ENCODE measurements at places on chromosomes 7 and 10. TPM values are rescaled to one million over a fixed set of nuclear protein-coding genes. Genes with fewer than 3 reads are reported as not detected.

GRCh38 chr10:3025026-3025683 is 42.2 kb upstream of the PFKP start:
- no peak for ATAC-seq

DNA sequence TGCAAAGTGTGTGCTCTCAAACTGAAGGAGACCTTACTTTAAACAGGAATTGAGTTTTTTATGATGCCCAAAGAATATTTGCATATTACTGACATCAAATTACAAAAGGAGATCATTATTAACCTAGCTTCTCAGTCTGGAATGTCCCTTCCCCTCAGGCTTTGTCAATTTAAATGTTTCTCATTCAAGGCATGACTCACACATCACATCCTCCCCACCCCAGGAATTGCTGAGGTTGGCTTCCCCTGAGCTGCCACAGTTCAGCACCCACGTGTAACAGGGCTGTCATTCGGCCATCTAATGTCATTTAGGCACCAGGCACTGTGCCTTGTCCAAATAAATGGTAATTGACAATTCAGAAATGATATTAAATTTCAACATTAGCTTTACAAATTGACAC is 305.9 kb upstream of the MGMT start:
- no peak for ATAC-seq

GRCh38 chr10:111988646-111989045 is 194.9 kb downstream of the GPAM start:
- no peak for ATAC-seq

GSTO2 gene
- 0.27 TPM for total RNA-seq

OPN1SW gene
- total RNA-seq = not detected

TRIM73 gene
- total RNA-seq = not detected

STOX1 gene
- 11.4 TPM for total RNA-seq

VCL gene
- 433 TPM for total RNA-seq

CHAT gene
- total RNA-seq = not detected
